Stimulated activated CD4-positive, alpha-beta T cell treated with anti-CD3 and anti-CD28 coated beads, Interleukin-15, amount 100 ng/mL, for 48 hours (primary cell): ENCODE measurements at places on chromosomes 12 and 14.

- no peak for DNase-seq
Measured at GRCh38 chr12:4121506-4122020, 152.0 kb upstream of the CCND2 start.

- DNase-seq, result peak; percentile 21
Measured at GRCh38 chr12:75641031-75641780, 129.8 kb upstream of the KRR1 start.

- DNase-seq, result no peak
Measured at GRCh38 chr12:131619736-131620506, 91.0 kb upstream of the SFSWAP start.

GRCh38 chr14:21913759-21914158 is 240.1 kb upstream of the OR4E1 start:
- DNase-seq, result peak; percentile 74

- DNase-seq, result no peak
Measured at GRCh38 chr12:81597928-81598604, 161.1 kb downstream of the PPFIA2 start.

- DNase-seq, result no peak
Measured at GRCh38 chr12:57188090-57188425, 28.5 kb upstream of the NXPH4 start.

DNA sequence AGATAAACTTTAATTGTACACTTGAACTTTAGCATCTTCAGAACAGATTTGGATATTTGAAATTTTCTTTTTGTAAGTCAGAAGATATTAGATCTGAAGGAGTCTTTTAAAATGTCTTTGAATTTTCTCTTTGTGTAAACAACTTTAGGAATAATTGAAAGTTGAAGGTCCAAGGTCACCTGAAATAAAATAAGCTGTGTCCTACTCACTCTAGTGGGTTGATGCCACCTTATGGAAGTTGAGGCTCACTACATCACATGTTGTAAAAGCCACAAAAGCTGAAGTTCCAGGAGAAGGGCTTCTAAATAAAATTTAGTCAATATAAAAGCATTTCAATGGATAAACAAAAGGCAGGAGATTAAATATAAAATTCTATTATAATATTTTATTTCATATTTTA is 122.0 kb upstream of the ATXN7L3B start:
- DNase-seq, result no peak

DNA sequence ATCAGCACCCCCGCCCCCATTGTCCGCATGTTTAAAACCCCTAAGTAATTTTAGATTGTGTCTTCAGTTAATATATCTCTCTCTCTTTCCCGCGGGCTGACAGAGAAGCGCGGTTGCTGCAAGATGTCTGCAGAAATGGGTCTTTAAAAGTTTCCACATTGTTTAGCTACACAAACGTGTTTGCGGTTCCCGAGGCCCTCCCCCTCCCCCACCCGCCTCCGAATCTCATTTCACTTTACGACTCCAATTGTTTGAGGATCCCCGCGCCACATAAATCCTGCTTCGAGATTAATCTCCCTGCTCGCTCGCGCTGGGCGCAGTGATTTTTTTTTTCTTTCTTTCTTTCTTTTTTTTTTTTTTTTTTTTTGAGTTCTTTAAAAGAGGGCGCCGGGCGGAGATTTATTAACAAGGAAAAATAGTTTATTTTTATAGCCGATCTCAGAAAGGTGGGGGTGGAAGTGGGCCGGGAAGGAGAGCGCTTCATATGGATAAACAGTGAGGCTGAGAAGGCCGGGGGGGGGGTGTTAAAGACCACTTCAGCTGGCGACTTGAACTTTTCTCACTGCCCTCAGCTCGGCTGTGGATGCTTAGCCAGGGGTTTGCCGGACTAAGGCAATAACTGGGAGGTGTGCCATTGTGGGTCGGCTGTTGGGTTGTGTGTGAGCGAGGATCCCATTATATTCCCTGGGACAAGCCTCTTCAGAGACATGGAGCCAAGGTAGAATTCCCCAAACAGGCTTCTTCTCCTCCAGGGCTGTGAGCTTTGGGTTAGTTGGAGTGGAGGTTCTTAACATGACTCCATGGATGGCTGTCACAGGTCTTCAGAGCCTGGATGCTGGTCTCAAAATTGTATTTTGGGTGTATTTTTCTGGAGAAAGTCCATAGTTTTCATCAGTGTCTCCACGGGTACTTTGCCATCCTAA is 39.7 kb upstream of the TBX5 start:
- no peak for DNase-seq

DNA sequence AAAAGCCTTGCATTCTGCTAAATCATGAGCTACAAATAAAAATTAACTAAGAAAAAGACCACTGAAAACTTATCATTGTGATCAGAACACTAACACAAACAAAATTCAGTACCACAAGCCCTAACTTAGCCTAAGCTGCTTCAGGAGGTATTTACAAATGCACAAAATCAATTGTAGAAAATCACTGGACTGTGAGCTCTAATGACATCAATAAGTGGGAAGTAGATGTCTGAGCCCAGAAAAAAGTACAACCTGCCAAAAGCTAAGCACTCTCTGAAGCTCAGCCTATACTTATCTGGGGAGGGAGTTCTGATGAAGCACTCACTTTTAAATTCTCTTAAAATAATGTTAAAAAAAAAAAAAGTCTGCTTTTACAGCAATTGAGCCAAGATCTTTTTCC is 92.9 kb downstream of the SLCO1B1 start:
- no peak for DNase-seq

- DNase-seq, result no peak
Measured at GRCh38 chr12:47876440-47876960, 28.3 kb downstream of the VDR start.

DNA sequence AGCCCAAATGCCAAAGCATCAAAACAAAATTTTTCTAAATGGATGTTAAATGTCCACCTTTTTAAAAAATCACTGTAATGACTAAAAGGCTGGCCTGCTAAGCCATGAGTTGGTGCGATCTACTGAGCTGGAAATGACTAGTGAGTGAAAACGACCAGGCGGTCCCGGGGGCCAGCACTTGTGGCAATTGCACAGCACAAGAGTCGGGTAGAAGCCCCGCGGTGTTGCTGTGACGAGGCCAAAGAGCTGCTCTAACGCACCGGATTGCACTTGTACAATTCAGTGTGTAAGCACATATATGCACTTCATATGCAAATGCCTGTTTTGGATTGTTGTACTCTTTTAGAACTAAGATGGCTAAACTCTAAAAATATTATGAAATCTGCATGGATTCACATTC is 64.1 kb upstream of the DYNC1H1 start:
- DNase-seq, result no peak

DNA sequence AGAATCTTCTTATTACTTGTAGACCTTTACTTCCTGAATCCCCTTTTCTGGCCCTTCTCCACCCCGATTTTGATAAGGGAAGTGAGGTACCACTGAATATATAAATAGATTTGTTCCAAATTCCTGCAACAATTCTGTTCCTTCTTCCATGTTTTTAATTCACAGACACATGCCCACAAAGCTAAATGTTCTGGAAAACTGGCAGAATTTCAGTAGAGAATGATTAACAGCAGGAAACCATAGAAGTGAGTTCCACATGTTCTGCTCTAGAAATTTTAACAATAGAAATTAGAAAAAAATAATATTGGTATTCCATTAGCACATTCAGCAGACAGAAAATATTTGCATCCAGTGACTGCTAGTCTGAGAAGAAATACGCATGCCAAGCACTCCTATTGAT is 139.6 kb downstream of the SLC2A13 start:
- DNase-seq, result no peak

DNA sequence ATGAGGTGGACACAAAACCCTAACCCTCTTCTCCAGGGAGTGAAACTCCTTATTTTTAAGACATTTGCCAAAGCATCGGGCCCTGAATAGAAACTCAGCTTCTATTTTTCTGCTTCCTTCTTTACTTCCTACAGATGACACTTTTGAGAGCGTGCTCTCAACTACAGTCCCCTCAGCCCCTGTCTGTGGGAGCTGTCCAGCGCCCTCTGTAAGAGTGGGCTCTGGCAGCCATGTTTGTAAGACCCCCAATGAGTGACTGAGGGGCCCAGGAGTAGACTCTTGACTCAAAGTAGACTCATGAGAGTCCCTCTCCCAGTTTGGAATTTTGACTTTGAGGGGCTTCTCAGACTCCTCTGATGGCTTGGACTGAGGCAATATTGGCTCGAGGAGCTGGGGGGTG is 25.5 kb upstream of the BATF start:
- DNase-seq, result no peak

- DNase-seq, result no peak
Measured at GRCh38 chr12:84964048-84964447, 51.4 kb upstream of the SLC6A15 start.

- DNase-seq, result no peak
Measured at GRCh38 chr12:76866726-76867125, 12.1 kb downstream of the CSRP2 start.

DNA sequence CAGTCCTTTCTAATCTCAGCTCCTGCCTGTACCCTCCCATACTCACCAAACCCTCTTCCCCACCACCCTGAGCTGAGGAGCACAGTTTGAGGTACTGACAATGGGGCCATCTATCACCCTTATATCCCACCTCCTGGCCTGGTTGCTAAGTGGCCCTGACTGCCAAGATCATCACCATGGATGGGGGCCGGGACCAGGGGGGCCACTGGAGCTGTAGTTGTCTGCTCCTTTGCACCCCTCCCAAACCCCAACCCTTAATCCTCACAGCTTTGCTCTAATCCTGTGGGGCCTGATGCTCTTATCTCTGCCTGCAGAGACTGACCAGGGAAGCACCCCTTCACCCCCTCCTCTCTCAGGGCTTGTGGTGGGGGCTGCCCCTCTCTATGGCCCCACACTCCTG is 395 bp upstream of the GNB3 start:
- DNase-seq, result no peak

DNA sequence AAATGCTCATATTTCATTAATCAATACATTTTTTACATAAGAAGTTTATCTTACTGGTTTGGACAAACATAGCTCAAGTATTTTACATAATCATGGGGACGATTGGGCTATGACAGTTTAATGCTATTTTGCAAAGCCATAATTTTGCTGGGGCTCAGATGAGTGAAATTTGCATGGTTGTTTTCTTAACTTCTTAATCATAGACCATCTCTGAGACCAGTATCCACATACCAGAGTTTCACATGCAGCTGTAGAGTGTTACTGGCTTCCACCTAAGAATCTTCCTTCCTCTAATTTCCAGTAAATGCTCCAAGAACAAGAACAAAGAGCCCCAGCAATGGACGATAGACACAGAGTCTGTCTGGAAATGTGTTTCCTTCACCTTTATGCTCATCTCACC is 303.0 kb upstream of the TMEM132C start:
- DNase-seq, result no peak

DNA sequence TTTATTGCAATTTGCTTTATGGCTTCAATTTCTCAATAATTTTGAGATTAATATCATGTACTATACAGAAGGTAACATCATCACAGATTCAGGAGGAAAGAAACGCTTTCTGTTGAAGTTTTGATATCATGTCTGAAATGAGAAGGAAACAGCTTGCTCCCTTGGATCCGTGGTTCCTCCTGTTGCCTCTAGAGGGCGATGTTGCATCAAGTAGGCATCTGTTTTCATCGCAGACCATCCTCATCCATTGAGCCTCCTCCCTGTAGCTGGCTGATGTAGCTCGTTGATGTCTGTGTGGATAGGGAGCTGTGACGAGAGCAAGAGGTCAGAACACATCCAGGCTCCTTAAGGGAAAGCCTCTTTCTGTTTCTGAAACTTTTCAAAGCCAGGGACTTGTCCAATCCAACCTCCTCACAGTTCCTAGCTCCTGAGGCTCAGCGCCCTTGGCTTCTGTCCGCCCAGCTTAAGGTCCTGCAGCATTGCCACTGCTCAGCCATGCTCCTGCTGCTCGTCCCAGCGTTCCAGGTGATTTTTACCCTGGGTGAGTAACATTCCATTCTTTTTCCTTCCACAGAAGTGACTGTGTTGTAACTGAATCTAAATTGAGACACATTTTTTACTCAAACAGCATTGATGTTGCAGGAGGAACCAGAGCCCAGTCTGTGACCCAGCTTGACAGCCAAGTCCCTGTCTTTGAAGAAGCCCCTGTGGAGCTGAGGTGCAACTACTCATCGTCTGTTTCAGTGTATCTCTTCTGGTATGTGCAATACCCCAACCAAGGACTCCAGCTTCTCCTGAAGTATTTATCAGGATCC is 304.8 kb upstream of the OR4E1 start:
- no peak for DNase-seq

GRCh38 chr14:30982533-30982932 is 42.9 kb upstream of the AP4S1 start:
- no peak for DNase-seq

- DNase-seq, result no peak
Measured at GRCh38 chr12:71665090-71665463, 976 bp downstream of the THAP2 start.

DNA sequence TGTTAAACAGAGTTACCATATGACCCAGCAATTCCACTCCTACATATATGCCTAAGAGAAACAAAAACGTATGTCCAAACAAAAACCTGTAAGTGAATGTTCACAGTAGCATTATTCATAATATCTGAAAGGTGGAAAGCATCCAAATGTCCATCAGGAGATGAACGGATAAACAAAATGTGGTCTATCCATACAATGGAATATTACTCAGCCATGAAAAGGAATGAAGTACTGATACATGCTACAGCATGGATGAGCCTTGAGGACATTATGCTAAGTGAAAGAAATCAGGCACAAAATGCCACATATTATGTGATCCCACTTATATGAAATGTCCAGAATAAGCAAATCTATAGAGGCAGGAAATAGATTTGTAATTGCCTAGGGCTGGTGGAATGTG is 16.8 kb downstream of the MOK start:
- DNase-seq, result no peak

DNA sequence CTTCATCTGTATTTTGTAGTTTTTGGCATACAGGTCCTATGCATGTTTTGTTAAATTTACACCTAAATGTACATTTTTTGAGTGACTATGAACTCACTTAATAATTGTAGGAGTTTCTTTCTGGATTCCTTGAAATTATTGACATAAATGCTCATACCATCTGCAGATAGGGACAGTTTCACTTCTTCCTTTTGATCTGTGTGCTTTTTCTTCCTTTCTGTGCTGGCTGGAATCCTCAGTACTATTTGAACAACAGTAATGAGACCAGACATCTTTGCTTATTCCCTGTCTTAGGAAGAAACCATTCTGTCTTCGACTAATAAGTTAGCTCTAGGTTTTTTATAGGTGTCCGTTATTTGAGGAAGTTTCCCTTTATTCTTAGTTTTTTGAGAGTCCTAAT is 110.3 kb downstream of the ADGRD1 start:
- no peak for DNase-seq

GRCh38 chr12:84632556-84632955 is 280.0 kb downstream of the SLC6A15 start:
- no peak for DNase-seq
